RWPE2 (cell line): ENCODE measurements at places on chromosomes 11 and 22.

GRCh38 chr22:45268167-45268957 is 16.4 kb upstream of the UPK3A start:
- DNase-seq: no peak

DNA sequence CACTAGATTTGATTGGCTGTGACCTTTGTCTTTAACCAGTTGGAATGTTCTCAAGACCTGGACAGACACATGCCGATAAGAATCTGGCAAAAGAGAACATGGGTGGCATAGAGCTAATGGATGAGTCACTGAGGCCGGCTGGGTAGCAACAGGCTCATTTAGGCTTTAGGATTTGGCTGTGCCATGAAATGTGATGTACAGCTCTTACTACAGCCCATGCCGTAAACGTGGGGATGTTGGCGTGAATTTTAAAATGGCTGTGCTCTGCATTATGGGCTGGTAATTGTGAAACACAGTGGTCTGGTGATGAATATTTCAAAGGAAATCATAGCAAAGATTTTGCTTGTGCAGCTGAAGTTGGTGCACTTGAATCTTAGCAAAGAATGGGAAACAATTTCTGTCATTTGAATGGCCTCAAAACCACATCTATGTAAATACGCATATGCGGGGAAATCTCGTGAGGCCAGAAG is 332.4 kb downstream of the TBC1D22A start:
- no peak for DNase-seq

DNA sequence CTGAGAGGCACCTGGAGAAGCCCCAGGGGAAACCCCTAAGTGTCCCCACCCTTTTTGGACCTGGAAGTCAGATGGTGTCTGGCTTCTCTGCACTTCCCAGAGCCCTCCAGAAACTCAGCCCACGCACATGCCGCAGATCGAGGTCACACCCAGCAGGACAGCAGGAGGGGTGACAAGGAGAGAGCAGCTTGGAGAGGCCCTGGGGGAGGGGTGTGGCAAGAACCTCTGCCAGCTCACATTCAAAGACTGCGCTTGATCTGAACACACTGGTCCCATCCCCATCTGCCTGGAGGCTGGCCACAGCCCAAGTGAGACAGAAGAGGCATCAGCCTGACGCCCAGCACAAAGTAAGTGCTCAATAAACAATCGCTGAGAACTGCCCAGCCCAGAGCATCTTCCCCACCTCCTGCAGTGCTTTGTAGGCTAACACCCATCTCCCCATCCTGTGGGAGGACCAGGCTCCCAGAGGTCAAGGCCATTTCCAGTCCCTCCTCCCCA is 21.4 kb downstream of the TMPRSS6 start:
- no peak for DNase-seq

GRCh38 chr22:38335077-38335476 is 17.8 kb upstream of the CSNK1E start:
- DNase-seq: no peak

- no peak for DNase-seq
Observed at GRCh38 chr11:131544591-131544990, 174.2 kb downstream of the NTM start.

DNA sequence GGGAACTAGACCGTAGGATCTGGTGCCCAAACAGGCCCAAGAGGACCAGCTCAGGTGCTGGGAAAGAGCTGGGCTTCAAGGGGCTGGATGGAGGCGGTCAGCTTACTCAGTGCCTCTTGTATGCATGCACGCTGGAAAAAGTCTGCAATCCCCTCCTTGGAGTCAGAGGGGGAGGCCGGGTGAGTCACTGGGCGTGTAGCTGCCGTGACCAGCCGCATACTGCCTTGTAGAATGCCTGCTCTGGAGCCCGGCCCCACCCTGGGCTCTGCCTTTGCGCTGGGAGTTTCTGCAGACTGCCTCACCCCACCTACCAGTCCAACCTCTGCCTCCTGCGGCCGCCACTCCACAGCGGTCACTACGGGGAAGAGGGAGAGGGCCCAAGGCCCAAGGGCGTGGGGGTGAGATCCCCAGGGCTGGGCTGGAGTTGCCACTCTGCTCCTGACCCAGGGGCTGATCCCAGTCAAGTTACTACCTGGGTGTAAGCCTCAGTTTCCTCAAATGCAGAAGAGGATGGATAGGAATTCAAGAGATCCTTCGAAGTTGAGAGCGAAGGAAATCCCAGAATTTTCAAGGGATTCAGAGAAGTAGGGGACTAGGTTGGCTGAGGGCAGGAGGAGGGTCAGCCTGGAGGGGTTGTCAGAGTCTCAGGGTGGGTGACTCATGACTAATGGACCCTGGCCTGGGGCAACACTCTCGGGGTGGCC is 4.2 kb downstream of the MRGPRF start:
- peak; percentile 96 for DNase-seq

DNA sequence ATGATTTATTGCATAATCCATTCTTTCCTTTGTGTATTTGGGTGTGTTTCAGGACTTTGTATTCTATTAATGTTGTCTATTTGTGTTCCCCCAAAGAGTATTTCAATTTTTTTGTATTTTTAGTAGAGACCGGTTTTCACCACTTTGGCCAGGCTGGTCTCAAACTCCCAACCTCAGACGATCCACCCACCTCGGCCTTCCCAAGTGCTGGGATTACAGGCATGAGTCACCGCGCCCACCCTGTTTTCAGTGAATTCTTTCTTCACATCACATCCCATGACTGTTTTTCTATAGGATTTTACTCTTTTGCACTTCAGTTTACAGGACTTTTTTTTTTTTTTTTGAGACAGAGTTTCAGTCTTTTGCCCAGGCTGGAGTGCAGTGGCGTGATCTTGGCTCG is 46.3 kb downstream of the RBX1 start:
- no peak for DNase-seq

GRCh38 chr11:72229925-72230763 is 5.6 kb downstream of the INPPL1 start:
- no peak for DNase-seq

GRCh38 chr22:38706101-38706900 is 557 bp downstream of the GTPBP1 start:
- no peak for DNase-seq

- no peak for DNase-seq
Observed at GRCh38 chr11:107472966-107473365, 15.3 kb upstream of the CWF19L2 start.

DNA sequence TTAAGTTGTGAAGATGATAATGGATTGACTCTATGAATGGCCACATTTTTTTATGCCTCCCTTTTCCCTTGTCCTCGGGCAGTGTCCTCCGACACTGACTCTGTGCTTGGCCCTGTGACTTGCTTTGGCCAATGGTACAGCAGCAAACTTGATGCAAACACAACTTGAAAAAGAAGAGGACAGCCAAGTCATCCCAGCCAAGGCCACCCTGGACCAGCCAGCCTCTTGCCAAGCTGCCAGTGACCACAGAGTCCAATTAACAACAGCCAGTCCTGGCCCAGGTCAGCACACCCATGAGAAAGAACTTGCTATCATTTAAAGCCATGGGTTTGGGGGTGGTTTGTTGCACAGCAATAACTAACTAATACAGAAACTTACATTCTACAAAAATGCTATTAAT is 63.4 kb upstream of the SLC35C1 start:
- DNase-seq: no peak

- no peak for DNase-seq
Observed at GRCh38 chr22:42670921-42671709, 21.9 kb upstream of the CYB5R3 start.

DNA sequence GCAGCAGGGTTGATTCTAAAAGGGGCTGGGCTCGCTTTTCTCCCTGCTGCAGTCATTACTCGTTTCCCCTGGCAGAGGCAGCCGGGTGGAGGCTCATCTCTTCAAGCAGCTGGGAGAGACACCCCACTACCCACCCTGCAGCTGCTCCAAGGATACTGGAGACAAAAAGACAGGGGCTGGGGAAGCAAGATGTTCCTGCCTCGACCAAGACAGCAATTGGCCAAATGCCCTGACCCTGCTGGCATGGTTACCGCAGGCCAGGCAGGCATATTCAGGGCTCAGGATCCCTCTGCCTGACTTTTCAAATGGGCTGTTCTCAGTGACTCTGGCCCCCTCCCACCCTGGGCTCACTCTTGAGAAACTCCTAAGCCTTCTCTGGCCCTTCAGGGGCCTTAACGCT is 6.8 kb upstream of the RGL4 start:
- no peak for DNase-seq

DNA sequence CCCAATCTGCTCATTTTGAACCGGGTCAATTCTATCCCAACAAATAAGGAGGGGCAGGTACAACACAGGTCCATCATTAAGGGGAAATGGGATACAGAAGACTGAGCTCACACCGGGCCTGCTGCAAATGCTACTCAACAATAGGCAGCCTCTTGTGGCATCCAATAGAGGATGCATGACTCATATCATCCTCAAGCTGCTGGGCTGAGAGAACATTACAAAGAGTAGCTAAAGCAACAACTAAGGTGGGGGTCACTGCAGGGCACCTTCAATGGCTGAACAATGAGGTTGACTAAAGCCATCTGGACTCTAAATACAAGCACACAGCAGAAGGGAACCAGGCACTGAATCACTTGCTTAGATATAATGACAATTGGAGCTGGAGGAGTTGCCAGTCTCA is 130.1 kb upstream of the SYN3 start:
- DNase-seq: no peak

- DNase-seq: peak; percentile 43
Observed at GRCh38 chr11:99020352-99021225, at the start of gene CNTN5. Gene CNTN5, plus strand, starts transcription at chr11:99020949.

DNA sequence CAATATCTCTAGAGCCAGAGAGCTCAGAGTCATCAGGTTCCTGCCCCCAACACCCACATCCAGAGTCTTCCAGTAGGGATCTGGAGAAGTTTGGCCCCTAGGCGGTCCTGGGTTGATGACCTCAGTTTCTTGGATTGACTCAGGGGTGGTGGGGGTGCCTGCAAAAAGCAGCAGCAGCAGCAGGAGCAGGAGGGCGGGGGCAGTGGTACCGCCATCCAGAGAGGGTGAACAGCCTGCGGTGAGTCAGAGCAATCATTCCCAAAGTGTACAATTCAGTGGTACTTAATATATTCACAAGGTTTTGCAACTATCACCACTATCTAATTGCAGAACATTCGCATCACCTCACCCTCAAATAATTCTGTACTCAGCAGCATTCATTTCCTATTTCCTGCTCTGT is 9.9 kb upstream of the SEC14L3 start:
- no peak for DNase-seq

- DNase-seq: no peak
Observed at GRCh38 chr11:10197091-10197490, 96.9 kb downstream of the SBF2 start.

GRCh38 chr11:87180742-87181141 is 143.0 kb downstream of the TMEM135 start:
- DNase-seq: no peak

- no peak for DNase-seq
Observed at GRCh38 chr11:47004595-47005033, 68.1 kb downstream of the CSTPP1 start.

- DNase-seq: no peak
Observed at GRCh38 chr11:63610604-63611394, 3.4 kb downstream of the PLAAT3 start.

GRCh38 chr11:27673979-27674663 is 26.1 kb downstream of the BDNF start:
- DNase-seq: no peak

GRCh38 chr11:35246745-35247144 is 107.8 kb downstream of the CD44 start:
- no peak for DNase-seq

- DNase-seq: no peak
Observed at GRCh38 chr22:40759294-40759840, 59.8 kb downstream of the SLC25A17 start.

DNA sequence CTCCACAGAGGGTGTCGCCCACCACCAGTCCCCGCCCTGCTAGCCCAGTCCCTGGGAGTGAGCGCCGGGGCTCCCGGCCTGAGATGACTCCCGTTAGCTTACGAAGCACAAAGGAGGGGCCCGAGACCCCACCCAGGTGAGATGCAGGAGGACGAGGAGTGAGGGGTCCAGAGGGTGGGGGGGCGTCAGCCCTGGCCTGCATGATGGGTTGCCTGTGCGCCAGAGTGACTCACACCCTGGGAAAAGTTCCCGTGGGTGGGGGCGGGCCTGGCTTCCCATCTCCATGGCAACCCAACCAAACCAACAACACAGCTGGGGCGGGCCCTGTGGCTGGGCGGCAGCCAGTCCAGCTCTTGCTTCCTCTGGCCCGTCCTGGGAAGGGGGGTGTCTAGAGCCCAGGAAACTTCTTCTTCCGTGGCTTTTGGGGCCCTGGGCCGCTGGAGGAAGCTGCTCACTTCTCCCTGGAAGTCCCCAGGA is 4.5 kb downstream of the GAS2L1 start:
- peak; percentile 97 for DNase-seq

DNA sequence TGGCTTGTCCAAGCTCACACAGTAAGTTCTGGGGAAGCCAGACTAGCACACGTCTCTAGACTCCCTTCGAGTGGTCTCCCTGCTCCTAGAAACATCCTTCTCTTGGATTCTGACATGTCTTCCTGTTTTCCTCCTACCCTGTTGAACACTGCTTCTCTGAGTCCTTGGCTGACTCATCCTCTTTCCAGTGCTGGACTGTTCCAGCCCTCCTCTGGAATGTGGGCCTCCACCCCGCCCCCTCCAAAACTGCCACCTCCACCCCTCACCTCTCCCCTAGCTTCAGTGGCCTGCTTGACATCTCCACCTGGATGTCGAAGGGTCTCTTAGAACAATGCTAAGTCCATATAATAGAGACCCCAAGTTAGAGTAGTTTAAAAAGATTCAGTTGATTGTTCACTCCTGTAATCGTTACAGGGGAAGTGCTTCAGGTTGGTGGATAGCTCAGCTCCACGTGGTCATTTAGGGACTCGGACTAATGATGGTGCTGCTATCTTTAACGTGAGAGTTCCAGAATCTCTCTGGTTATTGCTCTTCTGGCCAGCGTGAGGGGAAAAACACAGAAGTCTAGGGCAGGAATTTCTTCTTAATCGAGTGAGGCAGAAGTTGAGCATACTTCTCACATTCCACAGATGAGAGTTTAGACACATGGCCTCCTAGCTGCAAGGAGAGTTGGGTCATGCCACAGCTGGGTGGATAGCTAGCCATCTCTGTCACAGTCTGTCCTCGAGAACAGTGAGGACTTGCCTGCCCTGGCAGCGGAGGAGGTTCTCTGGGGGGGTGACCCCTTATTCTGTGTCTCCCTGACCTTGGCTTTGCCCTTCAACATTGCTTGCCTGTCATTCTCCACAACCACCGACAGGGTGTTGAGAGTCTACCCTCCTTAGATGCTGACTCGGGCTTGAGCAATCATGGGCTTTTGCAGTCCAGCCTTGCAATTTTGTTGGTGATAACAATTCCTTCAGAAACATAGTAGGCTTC is 4.7 kb upstream of the C11orf96 start:
- DNase-seq: no peak

- no peak for DNase-seq
Observed at GRCh38 chr11:12536566-12536965, 137.7 kb upstream of the TEAD1 start.
